ENCODE measurements at places on chromosomes 4 and X.

GRCh38 chrX:13940671-13941070 is 89.0 kb downstream of the GEMIN8 start:
- peak; percentile 36 for DNase-seq

- DNase-seq: no peak
Observed at GRCh38 chr4:73589261-73589847, 30.9 kb downstream of the RASSF6 start.

- no peak for DNase-seq
Observed at GRCh38 chr4:26648260-26648659, 64.4 kb downstream of the TBC1D19 start.

- no peak for DNase-seq
Observed at GRCh38 chr4:2412534-2412884, 5.9 kb downstream of the ZFYVE28 start.

- no peak for DNase-seq
Observed at GRCh38 chr4:131046821-131047220, 1950.9 kb downstream of the C4orf33 start.

GRCh38 chr4:98260047-98260578 is 1.1 kb upstream of the RAP1GDS1 start:
- DNase-seq: peak; percentile 46

DNA sequence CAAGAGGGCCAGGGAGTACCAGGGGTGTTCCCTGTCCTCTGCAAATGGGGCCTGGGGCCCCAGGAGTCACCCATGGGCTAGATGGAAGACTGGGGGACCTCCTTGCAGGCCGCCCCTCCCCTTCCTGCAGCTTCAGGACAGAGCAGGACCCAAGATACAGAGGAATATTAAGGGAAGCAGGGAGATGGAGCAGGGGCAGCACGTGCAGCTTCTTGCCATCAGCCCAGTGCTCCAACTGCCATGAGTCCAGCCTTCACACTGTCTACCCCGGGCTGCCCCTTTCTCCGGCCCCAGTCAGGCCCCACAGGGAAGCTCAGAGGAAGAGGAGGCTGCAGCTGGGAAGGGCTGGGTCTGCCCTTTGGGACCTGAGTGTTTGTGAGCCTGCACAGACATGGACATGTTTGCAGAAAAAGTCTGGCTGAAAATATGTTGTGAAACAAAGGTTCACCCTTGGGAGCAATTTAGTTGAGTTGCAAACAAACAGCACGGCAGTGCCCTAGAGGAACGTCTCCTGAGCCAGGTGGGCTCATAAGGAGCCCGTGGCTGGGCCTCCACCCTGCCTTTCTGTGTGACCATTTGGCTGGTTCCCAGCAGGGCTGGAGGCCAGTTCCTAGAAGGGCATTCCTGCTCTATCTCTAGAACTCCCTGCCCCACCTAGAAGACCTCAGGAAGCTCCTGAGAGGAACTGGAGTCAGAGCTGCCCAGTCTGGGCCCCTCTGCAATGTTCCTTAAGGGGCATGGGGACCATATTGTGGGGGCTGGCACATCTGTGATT is 8.9 kb downstream of the FATE1 start:
- peak; percentile 47 for DNase-seq
